ENCODE measurements at places on chromosomes 4 and X. TPM values are rescaled to one million over a fixed set of nuclear protein-coding genes. Genes with fewer than 3 reads are reported as not detected.

The RHOXF2 gene
- not detected for total RNA-seq

The CENPE gene
- 4.9 TPM for total RNA-seq

The RASGEF1B gene
- 0.53 TPM for total RNA-seq

The SHOX gene
- not detected for total RNA-seq

The CLCN4 gene
- 0.39 TPM for total RNA-seq

The TIGD2 gene
- 6.8 TPM for total RNA-seq

The EDA gene
- total RNA-seq, result 0.38 TPM

The SLC9A6 gene
- total RNA-seq, result 11.5 TPM

The UCHL1 gene
- 23.0 TPM for total RNA-seq

The MAGEE1 gene
- total RNA-seq, result 2.8 TPM

The TGIF2LX gene
- total RNA-seq, result not detected

The HTR2C gene
- not detected for total RNA-seq

The TMEM47 gene
- total RNA-seq, result 5.8 TPM

The ZCCHC12 gene
- total RNA-seq, result not detected

The ODAPH gene
- not detected for total RNA-seq

The ZNF630 gene
- total RNA-seq, result 1.1 TPM

The POLN gene
- 0.53 TPM for total RNA-seq

The XK gene
- 0.46 TPM for total RNA-seq

The BMPR1B gene
- total RNA-seq, result 0.70 TPM

The UGT2A1 gene
- total RNA-seq, result not detected

The ZDHHC15 gene
- not detected for total RNA-seq

The SPANXN2 gene
- total RNA-seq, result not detected

The CT45A2 gene
- total RNA-seq, result not detected

The ESX1 gene
- total RNA-seq, result 0.15 TPM

The IL13RA2 gene
- 6.2 TPM for total RNA-seq

The PDZD4 gene
- total RNA-seq, result 0.04 TPM

The MAGEA9B gene
- total RNA-seq, result not detected

The HAND2 gene
- total RNA-seq, result not detected

The FGFR3 gene
- 41.6 TPM for total RNA-seq

The GYPE gene
- total RNA-seq, result not detected

The F8A2 gene
- 0.23 TPM for total RNA-seq

The ARX gene
- not detected for total RNA-seq

The SLITRK4 gene
- total RNA-seq, result not detected

The TBX22 gene
- not detected for total RNA-seq

The ENOX2 gene
- total RNA-seq, result 12.2 TPM

The CENPVL2 gene
- not detected for total RNA-seq

The SORCS2 gene
- 0.31 TPM for total RNA-seq

The ARHGAP36 gene
- not detected for total RNA-seq

The SSX3 gene
- total RNA-seq, result not detected

The PABPC1L2A gene
- total RNA-seq, result not detected

The IL3RA gene
- total RNA-seq, result not detected

The IL21 gene
- total RNA-seq, result not detected

The FAT1 gene
- total RNA-seq, result 265 TPM

The EDA2R gene
- total RNA-seq, result 2.0 TPM

The EGFL6 gene
- total RNA-seq, result not detected

The ZNF595 gene
- total RNA-seq, result 2.7 TPM

The WDR17 gene
- total RNA-seq, result 1.4 TPM

The LNX1 gene
- 0.39 TPM for total RNA-seq

The CENPU gene
- 15.5 TPM for total RNA-seq

The IBSP gene
- not detected for total RNA-seq

The CPLX1 gene
- total RNA-seq, result 0.23 TPM

The SH2D1A gene
- total RNA-seq, result not detected

The PIR gene
- 22.6 TPM for total RNA-seq

The HMGN5 gene
- 0.39 TPM for total RNA-seq

The CT83 gene
- not detected for total RNA-seq

The RAB33B gene
- total RNA-seq, result 4.8 TPM

The DKK2 gene
- not detected for total RNA-seq

Measured in hair follicular keratinocyte (primary cell).